Nucleus accumbens (tissue), 56 donors: ENCODE measurements at places on chromosomes 7 and 10.

- no peak for DNase-seq
These were observed 179.2 kb upstream of the CDCA7L start for GRCh38 chr7:22124941-22125340.

GRCh38 chr10:75088640-75089039, 22.8 kb upstream of the SAMD8 start:
- no peak for DNase-seq

- no peak for DNase-seq
These were observed 176.3 kb downstream of the DGKI start for GRCh38 chr7:137670222-137671064.

- DNase-seq: no peak
These were observed 102.0 kb downstream of the STRA8 start for GRCh38 chr7:135335628-135336139.

DNA sequence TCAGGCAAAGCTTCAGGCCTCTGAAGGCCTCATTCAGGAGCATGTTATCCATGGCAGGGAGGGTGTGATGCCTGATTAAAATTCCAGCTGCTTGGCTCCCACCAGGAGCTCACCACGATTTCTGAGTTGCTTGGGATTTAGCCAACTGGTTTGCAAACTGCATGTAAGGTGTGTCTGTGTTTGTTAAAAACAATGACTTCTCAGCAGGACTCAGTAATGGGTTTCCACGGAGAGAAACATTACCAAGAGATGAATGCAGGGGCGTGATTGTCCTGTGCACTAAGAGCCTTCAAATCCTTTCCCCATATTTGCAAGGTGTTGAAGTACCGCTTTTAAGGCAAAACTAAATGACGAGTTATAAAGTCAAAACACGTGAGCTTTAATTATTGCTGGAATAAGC, 88.8 kb upstream of the BTBD16 start:
- DNase-seq: no peak

GRCh38 chr10:79084012-79084971, 15.5 kb downstream of the ZMIZ1 start:
- DNase-seq: no peak

GRCh38 chr7:74002474-74003017, 25.4 kb upstream of the ELN start:
- DNase-seq: no peak

DNA sequence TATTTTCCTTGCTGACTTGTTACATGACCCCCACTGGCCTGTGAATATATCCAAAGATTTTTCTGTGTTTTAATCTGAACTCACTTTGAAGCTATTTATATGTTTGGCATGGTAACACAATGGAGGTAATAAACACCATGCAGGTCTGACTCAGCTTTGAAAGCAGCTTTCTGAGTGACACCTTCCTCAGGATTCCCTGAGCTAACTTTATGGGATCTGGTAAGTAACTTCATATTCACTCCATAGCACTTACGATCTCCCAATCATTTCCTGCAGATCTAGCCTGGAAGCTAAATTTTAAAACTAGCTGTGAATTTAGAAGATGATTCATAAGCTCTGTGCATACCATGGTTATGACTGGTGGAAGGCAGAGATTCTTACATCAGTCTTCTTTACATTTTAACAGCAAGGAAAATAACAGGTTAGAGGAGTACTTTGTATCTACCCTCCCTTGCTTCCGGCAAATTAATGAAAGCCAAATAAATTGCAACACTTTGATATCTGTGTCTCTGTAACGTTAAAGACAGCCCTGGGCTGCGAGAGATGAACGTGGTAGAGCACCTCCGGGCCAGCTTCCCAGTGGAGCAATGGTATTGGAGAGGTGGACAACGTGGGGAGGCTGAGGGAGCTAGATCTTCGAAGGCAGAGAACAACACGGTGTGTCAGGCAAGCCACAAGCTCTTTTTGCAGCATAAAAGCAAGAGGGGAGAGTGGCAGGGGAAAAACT, 170.2 kb upstream of the KLF14 start:
- DNase-seq: no peak

DNA sequence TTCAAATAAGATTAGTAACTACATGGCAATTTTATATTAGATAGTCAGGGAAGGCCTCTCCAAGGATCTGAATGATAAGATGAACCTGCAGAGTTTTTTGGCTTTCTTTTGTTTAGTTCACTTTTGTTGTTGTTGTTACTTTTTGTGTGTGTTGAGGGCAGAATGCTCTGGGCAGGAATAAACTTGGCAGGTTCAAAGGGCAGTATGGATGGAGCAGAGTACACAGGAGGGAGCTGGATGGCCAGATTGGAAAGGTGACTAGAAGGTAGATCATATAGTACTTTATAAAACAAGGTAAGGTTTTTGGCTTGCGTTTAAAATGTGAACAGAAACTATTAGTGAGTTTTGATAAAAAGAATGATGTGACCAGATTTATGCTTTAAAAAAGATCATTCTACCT, 17.9 kb downstream of the CROT start:
- no peak for DNase-seq

GRCh38 chr10:23399701-23400144, 39.2 kb upstream of the OTUD1 start:
- no peak for DNase-seq

DNA sequence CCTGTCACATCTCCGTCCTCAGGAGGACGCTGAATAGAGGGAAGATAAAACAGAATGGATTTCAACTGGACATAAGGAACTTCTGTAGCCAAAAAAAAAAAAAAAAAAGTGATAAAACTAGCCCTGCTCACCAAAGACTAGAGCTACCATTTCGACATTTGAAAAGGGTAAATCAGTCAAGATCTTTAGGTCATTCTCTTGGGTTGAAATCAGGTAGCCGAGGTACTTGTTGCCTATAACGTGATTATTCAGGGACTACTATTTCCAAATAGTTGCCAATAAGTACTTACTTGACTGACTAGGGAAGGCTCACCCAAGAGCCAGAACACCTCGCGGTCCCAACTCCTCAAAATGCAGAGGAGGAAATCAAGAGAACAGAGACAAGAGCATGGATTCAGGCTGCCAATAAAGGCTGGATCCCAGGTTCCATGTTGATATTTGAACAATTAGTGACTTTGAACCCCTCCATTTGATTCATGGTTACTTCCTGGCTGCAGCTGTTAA, 2.0 kb downstream of the RHEB start:
- DNase-seq: no peak

- DNase-seq: no peak
These were observed 12.3 kb downstream of the CAV2 start for GRCh38 chr7:116511552-116512519.

GRCh38 chr7:26868841-26869495, 4.6 kb upstream of the SKAP2 start:
- DNase-seq: no peak

DNA sequence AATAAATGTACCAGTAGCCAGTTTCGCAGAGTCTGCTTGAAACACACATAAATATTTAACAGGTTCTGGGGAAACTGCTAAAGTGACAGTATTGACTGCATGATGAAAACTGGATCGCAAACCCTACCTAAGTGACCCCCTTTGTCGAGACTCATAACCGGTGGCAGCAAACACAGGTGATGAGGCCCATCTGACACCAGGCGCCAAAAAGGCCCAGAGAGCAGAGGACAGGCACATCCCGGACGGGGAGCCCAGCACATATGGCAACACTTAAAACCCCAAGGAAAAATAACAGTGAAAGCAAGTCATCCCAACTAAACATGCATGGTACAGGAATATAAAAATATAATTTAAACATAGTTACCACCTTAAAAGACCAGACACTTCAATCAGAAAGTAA, 62.4 kb downstream of the GRB10 start:
- DNase-seq: no peak

DNA sequence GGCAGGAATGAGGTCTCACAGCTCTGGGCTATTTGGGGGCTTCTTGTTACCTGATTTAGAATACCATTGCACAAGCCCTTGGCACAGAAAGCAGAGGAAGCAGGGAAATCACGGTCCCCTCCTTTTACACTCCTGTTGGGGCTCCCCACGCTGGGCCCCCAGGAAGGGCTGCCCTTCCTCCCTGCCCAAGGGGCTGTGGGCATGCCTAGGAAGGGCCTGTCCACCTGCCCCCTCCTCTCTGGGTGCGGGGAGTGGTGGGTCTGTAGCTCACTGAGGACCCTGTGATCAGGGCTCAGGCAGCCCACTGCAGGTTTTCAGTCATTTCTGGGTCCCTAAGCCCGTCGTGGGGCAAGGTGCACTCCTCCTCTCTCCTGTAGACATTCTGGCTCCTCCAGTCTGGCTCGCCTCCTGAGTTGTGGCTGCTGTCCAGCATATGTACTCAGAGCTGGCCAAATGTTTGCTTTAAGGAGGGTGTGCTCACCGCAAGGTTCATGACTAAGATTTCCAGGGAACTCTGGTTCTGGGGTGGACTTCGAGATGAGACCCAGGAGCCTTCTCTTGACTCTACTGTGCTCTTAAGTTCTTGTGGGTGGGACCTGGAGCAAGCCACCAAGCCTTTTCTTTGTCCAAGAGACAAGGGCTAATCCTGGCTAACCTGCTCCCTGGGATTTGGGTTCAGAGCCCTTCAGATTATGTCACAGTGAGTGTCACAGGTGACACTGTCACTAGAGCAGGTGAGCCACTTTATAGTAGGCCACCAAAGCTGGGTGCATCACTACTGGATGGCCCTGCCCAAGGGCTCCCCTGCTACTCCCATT, 56.0 kb downstream of the TACR2 start:
- DNase-seq: no peak

- no peak for DNase-seq
These were observed 88.7 kb downstream of the OSBPL3 start for GRCh38 chr7:24891311-24891735.

DNA sequence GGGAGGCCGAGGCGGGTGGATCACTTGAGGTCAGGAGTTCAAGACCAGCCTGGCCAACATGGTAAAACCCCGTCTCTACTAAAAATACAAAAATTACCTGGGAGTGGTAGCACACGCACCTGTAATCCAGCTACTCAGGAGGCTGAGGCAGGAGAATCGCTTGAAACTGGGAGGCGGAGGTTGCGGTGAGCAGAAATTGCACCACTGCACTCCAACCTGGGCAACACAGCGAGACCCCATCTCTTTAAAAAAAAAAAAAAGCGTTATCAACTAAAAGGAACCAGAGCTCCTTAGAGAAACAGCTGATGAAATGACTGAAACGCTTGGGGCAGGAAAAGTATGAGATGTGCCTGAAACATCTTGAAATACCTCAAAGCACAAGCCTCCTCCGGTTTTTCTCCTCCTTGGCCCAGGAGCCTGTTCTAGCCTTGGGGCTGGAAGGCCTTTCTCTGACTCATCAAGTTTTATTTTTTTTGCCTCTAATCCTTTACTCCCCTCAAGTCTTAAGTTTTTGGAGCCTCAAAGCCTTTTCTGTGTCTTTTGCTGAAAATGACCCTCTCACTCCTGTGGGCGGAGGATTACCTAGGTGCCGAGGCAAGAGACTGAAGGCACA, 2.6 kb upstream of the METTL27 start:
- DNase-seq: no peak

DNA sequence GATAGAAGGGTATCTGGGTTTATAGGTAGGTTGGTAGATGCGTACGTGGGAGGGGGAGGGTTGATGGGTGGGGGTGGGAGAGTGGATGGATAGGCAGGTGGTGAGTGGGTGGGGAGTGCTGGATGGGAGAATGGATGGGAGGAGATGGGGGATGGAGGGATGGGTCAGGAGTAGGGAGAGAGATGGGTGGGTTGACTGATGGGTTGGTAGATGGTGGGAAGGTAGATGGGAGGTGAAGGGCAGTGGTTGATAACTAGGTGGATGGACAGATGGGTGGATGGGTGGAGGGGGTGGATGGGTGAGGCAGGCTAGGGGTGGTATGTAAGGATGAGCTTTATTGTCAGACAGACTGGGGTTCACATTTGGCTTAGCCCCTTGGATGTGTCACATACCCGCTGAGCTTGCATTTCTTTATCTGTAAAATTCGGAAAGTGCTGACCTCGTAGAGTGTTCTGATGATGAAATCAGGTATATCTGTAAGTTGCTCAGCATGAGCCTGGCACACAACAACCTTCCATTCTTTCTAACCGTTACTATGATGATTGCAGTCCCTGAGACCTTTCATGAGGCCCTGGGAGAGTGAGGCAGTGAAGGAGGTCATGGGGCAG, 34.3 kb downstream of the SLIT1 start:
- DNase-seq: no peak

- DNase-seq: no peak
These were observed 336.8 kb downstream of the TFEC start for GRCh38 chr7:115693779-115694178.

DNA sequence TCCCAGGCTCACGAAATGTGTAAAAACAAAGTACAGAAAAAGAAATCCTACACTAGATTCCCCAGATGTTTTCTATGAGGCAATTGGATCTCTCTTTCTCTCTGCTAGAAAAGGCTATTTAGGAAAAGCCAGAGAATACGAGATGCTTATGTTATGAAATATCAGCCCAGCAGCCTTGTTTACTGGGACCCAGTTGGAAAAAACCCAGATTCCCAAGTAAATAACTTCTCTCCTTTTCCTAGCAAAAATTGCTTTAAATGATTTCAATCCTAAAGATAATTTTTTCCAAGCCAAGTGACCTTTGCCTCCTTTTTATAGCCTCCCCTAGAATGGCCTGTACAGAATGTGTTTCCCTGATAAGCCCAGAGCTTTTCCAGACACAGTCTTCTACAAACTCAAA, 199.3 kb downstream of the PLXNA4 start:
- no peak for DNase-seq

DNA sequence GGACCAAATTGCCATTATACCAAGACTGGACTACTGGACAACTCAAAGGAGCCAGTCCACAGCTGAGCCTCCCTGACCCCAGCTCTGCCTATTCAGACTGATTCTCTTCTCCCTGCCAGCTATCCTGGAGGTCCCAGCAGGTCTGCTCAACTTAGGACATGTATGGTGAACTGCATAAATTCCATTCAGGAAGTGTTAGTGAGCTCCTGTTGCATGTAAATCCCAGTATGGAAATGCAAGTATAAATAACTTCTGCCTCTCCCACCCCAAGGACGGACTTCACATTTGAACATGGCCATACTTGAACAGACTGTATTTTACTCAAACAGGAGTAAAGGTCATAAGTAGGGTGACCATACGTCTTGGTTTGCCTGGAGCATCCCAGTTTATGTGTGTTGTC, 128.4 kb downstream of the CHCHD3 start:
- DNase-seq: no peak

DNA sequence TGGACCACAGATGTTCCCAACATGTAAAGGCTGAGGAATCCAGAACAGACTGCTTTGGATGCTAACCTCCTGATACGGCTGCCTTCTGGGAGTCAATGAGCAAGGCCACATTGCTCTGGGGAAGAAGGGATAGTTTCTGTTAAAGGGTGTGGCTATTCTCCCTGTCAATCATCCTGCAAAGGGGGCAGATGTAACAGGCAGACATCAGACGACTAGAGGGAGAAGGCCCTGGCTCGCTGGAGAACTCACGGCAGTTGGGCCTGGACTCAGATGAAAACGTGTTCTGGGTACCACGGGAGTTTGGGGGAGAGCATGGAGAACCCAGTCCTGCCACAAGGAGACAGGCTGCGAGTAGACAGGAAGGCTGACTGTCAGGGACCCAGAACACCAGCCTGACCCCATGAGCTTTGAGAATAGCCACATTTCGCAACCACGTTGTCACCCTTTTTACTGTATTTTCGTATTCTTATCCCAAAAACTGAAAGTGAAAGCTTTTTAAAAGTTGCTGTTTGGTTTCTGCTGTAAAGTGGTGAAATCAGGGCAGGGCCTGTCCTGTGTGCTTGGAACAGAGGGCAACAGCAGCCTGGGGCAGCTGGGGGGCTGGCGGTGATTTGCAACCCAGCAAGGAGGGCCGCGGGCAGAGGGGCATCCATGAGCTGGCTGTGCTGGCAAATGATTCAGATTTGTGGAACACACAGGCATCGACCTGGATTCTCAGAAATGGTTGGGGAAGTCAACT, 95.3 kb downstream of the MYOF start:
- no peak for DNase-seq

- no peak for DNase-seq
These were observed 48.9 kb upstream of the PAX2 start for GRCh38 chr10:100696477-100696901.

- DNase-seq: no peak
These were observed 337.3 kb upstream of the MAGI2 start for GRCh38 chr7:79790656-79791262.
